ENCODE measurements at places on chromosomes 1 and 21. TPM values are rescaled to one million over a fixed set of nuclear protein-coding genes. Genes with fewer than 3 reads are reported as not detected.

- no peak for DNase-seq
Observed at GRCh38 chr1:192003295-192004077, 154.8 kb upstream of the RGS18 start.

- no peak for DNase-seq
Observed at GRCh38 chr21:35616090-35616489, 444.2 kb downstream of the SETD4 start.

DNA sequence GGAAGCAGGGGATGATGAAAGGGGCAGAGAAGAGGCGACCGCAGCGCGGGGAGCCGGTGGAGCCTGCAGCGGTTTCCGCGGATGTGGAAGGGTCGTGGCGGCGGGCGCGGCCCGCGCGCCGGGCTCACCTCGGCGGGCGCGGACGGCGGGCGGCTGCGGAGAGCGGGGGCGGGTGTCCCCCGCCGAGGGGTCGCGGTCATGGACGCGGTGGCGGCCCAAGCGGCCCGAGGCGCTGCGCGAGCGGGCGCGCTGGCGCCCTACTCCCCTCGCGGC is 572 bp downstream of the LPGAT1 start:
- no peak for DNase-seq

GRCh38 chr1:39036678-39037077 is 10.5 kb downstream of the NDUFS5 start:
- DNase-seq, result no peak

Gene IL19
- total RNA-seq, result not detected

Gene CFHR3
- total RNA-seq, result not detected

Gene PPM1J
- total RNA-seq, result 4.4 TPM

Data from occipital lobe (tissue), 3 donors.